ENCODE measurements at places on chromosomes 12 and 14.

GRCh38 chr14:47167402-47167801, 508.0 kb downstream of the MDGA2 start:
- no peak for DNase-seq

DNA sequence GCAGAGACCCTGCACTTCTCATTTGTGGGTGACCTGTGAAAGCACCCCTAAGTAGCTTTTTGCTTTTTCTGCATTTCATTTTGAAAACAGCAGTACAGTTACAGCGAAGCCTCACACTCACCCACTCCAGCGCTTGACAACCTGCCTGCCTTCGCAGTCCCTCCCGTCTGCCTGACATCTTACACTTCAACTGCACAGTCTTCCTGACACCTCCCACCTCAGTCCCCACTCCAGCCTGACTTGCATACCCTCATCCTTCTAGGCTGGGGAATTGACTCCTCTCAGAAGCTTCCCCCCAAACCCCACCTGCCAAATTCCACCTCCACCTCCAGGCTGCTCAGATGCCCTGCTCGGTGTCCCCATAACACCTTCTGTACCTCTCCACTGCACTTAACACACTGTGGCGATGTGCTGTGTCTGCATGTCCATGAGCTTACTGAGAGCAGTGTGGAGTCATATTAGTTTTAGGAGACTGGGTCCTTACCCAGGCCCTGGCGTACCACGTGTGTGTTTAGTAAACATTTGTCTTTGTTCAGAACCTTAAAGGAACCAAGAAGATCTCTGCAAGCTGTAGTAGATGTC, 159.4 kb downstream of the PRKCH start:
- DNase-seq, result no peak

DNA sequence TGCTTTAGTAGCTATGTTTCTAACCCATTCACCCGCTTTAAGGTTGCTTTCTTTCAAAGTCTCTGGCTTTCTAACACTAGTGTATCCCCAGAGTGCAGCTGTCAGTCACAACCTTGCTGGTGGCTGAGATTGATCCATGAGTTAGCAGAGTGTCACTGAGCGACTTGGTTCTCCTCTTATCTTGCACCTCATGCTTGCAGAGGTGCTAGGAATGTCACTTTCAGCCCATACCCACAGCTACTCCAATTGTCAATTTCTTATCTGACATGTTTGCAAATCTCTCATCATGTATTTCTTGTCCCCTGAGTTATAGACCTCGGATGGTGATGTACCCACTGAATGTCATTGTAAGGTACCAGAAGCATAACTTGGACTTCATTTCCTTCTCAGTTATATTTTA, 1110.2 kb downstream of the GALC start:
- DNase-seq, result no peak

- DNase-seq, result no peak
Measured at GRCh38 chr12:97426492-97427116, 36.0 kb upstream of the RMST start.

DNA sequence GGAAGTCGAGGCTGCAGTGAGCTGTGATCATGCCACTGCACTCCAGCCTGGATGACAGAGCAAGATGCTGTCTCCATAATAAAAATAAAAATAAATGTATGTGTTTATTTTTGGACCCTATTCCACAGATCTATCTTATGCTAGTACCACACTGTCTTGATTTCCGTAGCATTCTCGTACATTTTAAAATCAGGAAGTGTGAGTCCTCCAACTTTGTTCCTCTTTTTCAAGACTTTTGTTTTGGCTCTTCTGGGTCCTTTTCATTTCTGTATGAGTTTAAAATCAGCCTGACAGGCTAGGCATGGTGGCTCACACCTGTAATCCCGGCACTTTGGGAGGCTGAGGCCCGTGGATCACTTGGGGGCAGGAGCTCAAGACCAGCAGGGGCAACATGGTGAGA, 25.8 kb downstream of the DAO start:
- no peak for DNase-seq

DNA sequence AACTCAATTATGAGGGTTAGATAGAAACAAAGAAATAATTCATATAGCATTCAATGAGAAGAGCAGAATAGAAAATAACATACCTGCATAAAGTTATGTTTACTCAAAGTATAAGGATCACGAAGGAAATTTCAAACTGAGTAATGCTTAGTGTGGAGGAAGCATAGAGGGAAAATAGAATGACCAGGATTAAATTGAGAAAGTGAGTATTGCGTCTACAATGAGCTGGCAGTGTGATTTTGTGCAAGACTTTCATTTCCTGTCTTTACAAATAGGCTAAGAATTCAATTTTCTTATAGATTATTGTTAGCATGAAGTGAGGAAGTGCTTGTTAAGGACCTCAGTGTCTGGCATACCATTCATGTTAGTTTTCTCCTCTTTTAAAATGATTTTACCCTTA, 12.0 kb downstream of the ADGRD1 start:
- no peak for DNase-seq

DNA sequence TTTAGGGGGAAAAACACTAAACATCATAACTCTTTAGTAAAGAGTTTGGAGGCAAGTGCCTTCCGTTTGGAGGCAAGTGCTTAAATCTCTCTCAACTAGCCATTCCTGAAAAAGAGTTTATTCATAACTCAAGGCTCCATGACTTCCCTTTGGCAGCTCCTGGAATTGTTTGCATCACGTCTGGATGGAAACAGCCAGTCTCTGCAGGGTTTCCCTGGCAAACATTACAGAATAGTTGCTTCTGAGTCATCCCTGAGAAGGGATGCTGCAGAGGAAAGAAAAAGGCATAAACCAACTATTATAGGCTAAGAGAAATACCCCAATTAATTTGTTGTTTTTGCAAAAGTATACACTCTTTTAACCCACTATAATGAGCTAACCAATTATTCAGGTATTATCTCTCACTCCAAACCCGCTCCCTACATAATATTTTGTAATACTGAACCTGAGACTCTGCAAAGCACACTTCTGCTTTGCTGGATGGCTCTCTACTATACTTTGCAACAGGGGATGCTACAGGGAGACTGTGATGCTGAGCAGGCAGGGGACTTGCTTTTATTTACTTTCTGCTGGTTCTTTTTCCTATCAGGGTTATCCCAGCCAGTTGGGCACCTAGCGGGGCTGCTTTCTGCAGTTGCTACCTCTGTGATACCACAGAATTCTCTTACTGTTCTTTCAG, 497.7 kb downstream of the FUT8 start:
- DNase-seq, result no peak

DNA sequence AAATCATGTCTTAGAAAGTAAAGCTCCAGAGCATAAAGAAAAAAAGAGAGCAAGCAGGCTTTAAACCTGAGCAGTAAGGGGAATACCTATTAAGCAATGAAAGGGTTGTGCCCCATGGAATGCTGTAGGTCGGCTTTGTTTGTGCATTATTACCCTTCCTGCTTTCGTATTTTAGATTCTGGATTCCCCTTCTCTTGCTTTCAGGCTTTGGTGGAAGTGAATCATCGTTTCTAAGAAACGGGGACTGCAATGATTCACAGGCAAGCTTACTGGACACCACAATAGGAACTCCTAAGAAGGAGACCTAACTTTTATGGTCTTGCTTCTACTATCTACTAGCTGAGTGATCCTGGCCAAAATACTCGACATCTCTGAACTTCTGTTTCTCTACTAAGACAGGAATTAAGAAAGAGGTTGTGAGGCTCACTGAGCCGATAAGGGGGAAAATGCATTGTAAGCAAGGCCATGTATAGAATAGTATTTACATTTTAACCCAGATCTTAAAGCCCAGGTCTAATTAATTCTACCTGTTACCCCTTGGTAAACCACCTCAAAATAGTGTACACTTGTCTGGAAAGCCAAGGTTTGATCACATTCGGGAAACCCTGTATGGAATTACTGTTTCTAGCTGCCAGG, 1.2 kb upstream of the BMAL2 start:
- no peak for DNase-seq

DNA sequence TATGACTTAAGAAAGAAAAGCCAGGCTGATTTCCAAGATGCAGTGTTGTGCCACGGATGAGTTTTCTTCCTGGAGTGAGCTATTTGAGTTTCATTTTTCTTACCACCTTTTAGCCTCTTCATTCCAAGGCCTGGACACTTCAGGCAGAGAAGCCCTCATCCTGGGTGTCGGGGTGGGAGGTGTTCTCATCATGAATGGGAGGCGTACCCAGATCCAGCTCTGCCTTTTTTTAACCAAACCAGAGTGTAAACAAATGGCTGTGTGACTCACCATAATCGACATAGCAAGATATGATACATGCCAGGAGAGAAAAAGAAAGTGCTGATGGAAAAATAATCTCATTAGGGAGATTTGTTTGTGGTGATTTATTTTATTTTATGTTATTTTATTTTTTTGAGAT, 79.9 kb downstream of the ARF6 start:
- DNase-seq, result no peak

GRCh38 chr12:3976351-3976938, 103.2 kb upstream of the PARP11 start:
- no peak for DNase-seq

DNA sequence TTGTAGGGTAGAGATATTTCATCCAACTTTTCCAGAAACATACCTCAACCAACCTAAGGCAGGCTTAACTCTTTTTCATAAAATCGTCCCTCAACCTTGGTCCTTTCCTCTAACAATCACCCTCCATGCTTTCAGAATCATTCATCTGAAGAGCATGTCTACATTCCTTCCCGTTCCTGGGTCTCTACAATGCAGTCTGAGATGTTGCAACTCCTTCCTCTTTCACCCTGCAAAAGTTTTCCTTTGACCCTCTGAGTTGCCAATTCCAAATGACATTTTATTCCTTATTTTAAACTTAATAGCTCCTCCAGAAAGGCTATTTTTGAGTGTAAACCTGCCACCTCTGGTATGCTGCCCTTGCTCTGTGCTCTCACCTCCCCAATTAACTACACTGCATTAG, 16.7 kb downstream of the SLC7A7 start:
- no peak for DNase-seq

GRCh38 chr14:94177806-94178205, 3.7 kb downstream of the PPP4R4 start:
- no peak for DNase-seq
